ENCODE measurements at places on chromosomes 6 and 20.

- DNase-seq = no peak
Observed at GRCh38 chr6:133973109-133973971, 20.3 kb downstream of the TBPL1 start.

DNA sequence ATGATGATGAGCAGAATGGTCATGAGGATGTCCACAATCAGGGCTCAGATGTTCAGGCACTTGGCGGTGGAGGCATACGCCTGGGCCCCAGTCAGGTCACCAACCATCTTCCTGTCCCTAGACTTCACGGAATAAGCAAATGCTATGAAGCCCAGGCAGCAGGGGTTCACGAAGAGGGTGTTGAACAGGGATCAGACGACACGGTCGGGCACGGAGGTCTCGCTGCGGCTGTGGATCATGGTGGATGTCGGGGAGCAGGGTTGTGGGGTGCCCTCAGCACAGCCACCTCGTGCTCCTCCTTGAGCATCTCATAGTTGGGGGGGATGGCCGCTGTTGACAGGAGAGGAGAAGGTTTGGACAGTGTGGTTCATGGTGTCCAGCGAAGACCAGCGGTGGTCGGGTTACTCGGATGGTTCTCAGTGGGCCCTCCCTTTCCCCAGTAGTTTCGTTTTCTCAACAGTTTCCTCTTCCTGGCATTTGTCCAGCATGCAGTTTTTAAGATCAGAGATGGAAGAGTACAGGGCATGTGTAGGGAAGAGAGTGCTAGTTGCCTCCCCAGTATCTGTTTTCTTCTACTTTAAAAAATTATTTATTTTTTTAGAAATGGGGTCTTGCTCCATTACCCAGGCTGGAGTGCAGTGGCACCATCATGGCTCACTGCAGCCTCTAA, 20.3 kb upstream of the SPDEF start:
- DNase-seq = no peak

DNA sequence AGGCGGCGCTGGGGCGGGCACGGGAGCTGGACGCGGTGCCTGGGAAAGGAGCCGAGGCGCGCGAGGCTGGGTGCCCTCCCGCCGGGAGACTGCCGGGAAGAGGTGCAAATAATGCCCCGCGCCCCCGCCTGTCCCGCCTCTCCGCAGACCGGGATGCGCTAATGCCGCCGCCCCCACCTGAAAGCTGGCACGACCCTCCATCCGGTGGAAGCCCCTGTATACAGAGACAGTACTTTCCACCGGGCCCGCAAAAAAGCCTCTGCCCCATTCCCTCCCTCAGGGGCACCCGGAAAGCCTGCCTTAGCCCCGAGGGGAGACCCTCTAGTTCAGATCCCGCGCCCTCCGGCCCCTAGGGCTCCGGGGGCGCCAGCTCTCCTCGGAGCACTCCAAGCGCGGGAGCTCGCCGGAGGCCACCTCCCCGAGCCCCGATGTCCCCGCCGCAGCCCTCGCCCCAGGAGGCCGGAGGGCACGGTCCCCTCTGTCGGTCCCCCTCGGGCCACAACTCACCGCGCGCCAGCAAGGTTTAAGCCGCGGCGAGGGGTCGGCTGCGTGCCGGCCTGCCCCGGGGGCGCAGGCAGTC, 1.2 kb downstream of the GRM4 start:
- no peak for DNase-seq

DNA sequence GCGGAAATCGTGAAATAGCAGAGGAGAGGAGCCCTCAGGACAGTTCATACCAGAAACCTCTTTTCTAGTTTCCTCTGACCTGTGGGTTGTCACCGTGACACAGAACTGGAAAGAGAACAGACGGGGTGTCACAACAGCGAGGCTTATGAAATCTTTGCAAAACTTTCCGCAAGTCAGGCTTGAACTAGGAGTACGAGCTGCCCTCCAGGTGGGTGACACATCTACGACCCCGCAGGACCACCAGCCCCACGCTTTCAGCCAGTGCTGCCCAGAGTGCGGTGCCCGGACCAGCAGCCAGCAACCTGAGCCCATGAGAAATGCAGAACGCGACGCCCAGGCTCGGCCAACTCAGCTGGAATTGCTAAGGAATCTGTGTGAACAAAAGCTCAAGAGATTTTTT, 30.8 kb downstream of the WRNIP1 start:
- no peak for DNase-seq

GRCh38 chr6:159828074-159828473, 28.0 kb downstream of the PNLDC1 start:
- DNase-seq = no peak

DNA sequence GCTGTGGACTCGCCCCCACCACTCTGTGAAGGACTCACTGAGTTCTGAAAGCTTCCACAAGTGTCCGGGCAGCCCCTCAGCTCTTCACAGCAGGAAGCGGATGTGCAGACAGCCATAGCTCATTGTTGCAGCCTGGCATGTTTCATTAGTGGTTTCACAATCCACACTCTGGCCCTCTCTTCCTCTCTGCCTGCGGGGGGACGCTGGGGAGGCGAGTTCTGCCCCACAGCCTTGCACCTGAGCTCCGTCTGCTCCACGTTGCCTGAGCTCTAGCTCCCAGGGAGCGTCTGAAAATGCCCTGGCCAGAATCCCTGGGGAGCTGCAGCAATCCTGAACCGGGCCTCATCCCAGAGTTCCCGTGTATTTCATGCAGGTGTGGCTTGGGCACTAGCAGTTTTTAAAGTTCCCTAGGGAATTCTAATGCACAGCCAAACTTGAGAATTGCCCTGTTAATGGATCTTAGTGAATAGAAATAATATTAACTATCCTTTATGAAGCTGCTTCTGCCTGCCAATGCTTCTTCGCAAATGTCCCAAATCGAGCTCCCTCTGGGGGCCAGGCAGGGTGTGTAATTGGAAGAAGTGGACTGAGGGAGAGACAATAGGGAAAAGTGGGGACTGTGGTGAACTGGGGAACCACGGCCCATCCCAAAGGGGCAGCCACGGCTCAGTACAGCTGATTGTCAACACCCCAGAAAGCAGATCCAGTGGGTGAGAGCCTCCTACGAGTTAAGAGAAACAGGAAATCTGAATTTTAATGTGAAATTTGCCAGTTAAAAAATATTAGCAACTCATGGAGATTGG, 51.5 kb downstream of the CTCFL start:
- DNase-seq = no peak

DNA sequence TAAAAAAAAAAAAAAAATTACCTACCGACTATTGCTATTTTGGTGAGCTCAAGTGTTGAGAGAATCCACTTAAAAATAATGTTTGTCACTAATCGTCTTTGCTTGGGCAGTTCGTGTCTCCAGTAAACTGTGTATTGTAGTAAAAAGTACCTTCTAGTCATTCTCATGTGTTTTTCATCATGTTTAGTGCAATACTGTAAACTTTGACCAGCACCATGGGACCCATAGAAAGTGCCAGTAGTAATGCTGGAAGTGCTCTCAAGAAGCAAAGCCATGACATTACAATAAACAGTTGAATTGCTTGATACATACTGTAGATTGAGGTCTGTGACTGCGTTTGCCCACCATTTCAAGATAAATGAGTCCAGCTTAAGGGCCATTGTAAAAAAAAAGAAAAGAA, 395.2 kb downstream of the BCKDHB start:
- no peak for DNase-seq

- DNase-seq = no peak
Observed at GRCh38 chr6:170232186-170233002, 58.5 kb downstream of the DLL1 start.

GRCh38 chr6:158653577-158654354, 3.9 kb downstream of the SYTL3 start:
- DNase-seq = peak; percentile 83

DNA sequence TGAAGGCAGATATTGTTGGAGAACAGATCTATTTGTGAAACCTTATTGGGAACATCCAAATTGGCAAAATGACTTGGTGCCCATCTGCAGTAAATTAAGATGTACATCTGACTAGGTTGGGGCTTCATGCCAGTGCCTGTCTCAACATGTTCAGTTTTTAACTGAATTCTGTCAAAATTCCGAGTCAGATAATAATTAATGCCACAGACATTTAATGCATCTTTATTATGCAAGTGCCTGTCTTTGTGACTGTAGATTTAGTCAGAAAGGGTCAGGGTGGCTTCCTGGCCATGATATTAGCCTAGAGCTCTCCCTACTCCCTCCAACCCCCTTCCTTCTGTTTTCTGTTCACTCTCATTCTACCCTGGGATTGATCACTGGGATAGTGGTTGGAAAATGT, 199.3 kb upstream of the FLRT3 start:
- DNase-seq = no peak

DNA sequence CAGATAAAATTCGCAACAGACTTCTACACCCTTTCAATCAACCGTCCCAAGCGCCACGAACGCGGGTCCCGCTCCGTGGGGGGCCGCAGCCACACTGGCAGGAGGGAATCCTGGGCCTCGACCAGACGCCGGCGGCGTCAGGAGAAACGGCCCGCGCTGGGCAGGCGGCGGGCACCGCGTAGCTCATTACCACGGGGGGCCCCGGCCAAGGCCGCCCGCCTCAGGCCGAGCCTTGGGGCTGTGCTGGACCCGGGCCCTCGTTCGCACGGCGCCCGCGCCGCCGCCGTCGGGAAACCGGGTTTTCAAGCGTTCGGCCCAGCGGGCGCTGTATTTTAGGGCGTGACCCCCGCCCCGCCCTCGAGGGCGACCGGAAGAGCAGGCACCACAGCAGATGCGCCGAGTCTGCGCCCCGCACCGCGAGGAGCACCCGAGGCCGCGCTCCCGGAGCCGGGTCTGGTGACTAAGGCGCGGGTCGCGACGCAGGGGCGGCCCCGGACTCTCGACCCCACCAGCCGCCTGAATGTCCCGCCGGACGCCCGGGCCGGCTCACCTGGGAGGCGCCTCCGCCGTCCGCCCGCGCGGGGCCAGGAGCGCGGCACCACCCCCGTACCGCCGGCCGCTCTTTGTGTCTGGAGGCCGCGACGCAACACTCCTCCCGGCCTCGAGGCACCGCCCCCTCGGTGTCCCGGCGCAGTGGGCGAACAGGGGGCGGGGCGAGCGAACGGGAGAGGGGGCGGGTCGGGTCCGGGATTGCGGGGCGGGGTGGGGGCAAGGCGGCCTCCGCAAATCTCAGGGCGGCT, at the start of gene NINL:
Gene NINL (minus strand): TSS at position 627 of the 800 bp plus-strand sequence. CDS start 58,944 bp downstream, outside the sequence.
- no peak for DNase-seq

GRCh38 chr6:35955970-35956369, 35.1 kb upstream of the SRPK1 start:
- no peak for DNase-seq

DNA sequence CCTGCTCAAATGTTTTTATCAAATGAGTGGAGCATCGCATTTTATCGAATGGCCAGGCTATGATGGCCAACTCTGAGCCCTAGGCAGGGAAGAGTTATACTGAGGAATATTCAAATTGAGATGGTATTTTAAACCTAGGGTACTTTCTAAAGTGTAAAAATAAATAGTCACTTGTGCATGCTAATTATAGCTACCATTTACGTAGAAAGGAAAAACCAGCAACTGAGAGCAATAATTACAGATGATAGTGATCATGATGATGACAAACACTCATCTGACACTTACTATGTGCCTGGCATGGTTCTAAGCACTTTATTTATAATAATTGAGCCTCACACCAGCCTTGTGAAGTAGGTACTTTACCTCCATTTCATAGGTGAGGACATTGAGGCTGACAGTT, 455.7 kb downstream of the CD83 start:
- DNase-seq = no peak

DNA sequence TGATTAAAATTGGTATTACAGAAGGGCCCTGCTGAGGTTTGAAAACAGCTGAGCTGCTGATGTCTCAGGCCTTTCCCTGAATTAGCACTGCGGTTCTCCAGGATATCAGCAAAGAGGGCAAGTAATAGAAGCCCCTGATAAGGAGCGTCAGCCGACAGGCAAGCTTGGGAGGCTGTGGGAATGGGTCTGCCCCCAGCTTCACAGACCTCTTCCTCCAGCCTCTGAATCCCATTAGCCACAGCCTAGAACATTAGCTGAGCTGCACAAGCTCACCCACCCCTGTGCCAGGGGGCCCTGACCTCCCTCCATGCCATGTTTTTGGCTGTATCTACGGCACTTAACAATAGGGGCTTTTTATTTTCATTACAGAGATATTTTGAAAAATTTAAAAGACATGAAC, 59.9 kb downstream of the VAPB start:
- DNase-seq = no peak

DNA sequence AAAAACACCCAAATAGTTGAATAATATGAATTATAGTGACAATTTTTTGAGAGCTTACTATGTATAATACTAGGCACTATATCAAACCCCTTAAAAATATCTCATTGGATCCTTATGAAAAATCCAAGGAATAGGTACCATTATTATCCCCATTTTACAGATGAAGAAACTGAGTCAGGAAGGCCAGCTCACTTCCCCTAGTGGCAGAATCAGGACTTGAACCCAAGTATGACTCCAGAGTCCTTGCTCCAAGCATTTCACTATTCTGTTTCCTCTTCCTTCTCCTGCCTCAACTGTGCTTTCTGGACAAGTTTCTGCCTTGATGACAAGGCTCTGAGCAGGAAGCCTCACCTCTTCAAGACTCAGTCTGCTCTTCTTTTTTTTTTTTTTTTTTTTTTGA, 10.8 kb upstream of the PARD6B start:
- no peak for DNase-seq

GRCh38 chr6:38387461-38387860, 252.3 kb downstream of the BTBD9 start:
- DNase-seq = no peak

- DNase-seq = peak; percentile 52
Observed at GRCh38 chr6:73732845-73733675, 37.1 kb downstream of the CD109 start.

- no peak for DNase-seq
Observed at GRCh38 chr20:32167552-32167951, 40.0 kb downstream of the PLAGL2 start.

DNA sequence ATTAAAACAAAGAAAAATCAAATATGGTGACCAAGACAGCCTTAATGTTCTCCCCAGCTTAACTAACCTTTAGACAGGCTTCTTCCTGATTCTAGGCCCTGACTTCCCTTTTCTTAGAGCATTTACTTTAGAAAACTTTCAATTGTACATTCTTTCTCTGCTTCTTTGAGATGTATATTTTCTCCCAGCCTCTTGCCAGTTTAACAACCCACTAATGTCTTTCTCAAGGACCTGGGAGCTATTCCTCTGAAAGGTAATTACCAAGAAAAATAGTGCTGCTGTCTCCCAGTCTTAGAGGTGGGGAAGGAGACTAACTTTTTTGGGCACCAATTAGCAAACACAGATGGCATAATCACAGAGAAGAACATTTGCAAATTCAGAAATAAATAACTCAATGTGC, 62.8 kb upstream of the KCNQ5 start:
- DNase-seq = no peak

- no peak for DNase-seq
Observed at GRCh38 chr6:25004357-25004756, 68.6 kb upstream of the RIPOR2 start.

Data from effector CD4-positive, alpha-beta T cell (primary cell).